ENCODE measurements at places on chromosomes 5 and 9. TPM values are rescaled to one million over a fixed set of nuclear protein-coding genes. Genes with fewer than 3 reads are reported as not detected.

Gene IL4
- polyA plus RNA-seq = not detected

Gene PCDHGC5
- 0.06 TPM for polyA plus RNA-seq

Gene IRGM
- polyA plus RNA-seq = 2.8 TPM

- DNase-seq = no peak
- no peaks in the 10 kb centered on the region for H3K4me1 ChIP-seq
- no peaks in the 10 kb centered on the region for H3K27me3 ChIP-seq
- H3K36me3 ChIP-seq = no peaks in the 10 kb centered on the region
These were observed 83.4 kb downstream of the LPAR1 start for GRCh38 chr9:110954822-110955291.

Gene DIPK1B
- polyA plus RNA-seq = 9.6 TPM

GRCh38 chr5:110852541-110852940 is 113.7 kb downstream of the SLC25A46 start:
- no peaks in the 10 kb centered on the region for H3K27me3 ChIP-seq
- H3K4me3 ChIP-seq = no peak overlapping the region
- no peak overlapping the region for H3K27ac ChIP-seq
- no peaks in the 10 kb centered on the region for H3K36me3 ChIP-seq
- H3K4me1 ChIP-seq = no peaks in the 10 kb centered on the region

DNA sequence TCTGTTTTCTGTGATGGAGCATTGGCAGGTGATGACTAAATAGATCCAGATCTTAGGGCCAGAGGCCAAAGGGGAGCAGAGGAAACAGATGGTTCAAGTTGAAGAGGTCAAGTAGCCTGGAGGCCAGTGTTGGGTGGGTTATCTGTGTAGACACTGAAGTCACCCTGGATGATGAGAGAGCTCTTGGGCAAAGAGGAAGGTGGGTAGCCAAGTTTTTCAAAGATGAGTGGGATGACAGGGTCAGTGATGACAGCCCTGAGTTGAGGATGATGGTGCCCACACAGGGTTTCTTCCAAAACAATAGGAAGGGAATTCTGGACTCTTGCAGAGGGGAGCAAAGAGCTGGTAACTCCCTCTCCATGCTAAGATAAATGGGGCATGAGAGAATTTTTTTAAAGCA is 76.6 kb downstream of the CD180 start:
- no peaks in the 10 kb centered on the region for H3K4me1 ChIP-seq
- no peaks in the 10 kb centered on the region for H3K27me3 ChIP-seq
- DNase-seq = no peak
- no peak overlapping the region for H3K27ac ChIP-seq
- no peaks in the 10 kb centered on the region for H3K36me3 ChIP-seq

DNA sequence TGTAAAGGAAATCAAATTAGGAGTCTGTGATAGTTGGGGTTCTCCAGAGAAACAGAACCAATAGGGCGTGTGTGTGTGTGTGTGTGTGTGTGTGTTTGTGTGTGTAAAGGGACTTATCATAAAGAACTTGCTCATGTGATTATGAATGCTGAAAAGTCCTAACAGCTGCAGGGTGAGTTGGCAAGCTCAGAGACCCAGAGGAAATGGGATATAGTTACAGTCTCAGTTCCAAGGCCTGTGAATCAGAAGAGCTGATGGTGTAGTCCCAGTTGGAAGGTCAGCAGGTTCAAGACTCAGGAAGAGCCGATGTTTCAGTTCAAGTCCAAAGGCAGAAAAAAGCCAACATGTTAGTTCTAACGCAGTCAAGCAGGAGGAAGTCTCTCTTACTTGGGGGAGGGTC is 214.2 kb downstream of the ELAVL2 start:
- no peaks in the 10 kb centered on the region for H3K27me3 ChIP-seq
- H3K36me3 ChIP-seq = no peaks in the 10 kb centered on the region
- no peak overlapping the region for H3K27ac ChIP-seq
- no peak for DNase-seq
- no peak overlapping the region for H3K4me3 ChIP-seq

Gene PRRX2
- polyA plus RNA-seq = not detected

Gene RASGRF2
- 0.42 TPM for polyA plus RNA-seq

DNA sequence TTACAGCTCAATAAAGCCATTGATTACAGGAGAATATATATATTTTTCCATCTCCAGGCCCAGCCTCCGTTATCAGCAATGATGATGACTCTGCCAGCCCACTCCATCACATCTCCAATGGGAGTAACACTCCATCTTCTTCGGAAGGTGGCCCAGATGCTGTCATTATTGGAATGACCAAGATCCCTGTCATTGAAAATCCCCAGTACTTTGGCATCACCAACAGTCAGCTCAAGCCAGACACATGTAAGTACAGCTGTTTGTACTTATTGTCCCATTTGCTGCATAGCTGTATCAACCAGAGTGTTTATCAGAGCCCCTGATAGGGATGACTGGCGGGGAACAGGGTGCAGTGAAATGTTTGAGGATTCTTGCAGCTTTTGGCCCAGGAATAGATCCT is 197.7 kb downstream of the NTRK2 start:
- H3K4me3 ChIP-seq = no peak overlapping the region
- H3K27ac ChIP-seq = no peak overlapping the region
- DNase-seq = no peak
- no peaks in the 10 kb centered on the region for H3K27me3 ChIP-seq
- no peaks in the 10 kb centered on the region for H3K36me3 ChIP-seq
- no peaks in the 10 kb centered on the region for H3K4me1 ChIP-seq

- DNase-seq = no peak
- peak overlapping the region; percentile 88 for H3K4me3 ChIP-seq
- peaks cover 17% of the 10 kb centered on the region for H3K36me3 ChIP-seq
- H3K4me1 ChIP-seq = peaks cover 30% of the 10 kb centered on the region
- H3K27ac ChIP-seq = peak overlapping the region; percentile 99
These were observed 561 bp downstream of the SEC61B start for GRCh38 chr9:99222416-99223270.

Gene FRMD3
- polyA plus RNA-seq = 0.37 TPM

Gene FBN2
- 0.03 TPM for polyA plus RNA-seq

DNA sequence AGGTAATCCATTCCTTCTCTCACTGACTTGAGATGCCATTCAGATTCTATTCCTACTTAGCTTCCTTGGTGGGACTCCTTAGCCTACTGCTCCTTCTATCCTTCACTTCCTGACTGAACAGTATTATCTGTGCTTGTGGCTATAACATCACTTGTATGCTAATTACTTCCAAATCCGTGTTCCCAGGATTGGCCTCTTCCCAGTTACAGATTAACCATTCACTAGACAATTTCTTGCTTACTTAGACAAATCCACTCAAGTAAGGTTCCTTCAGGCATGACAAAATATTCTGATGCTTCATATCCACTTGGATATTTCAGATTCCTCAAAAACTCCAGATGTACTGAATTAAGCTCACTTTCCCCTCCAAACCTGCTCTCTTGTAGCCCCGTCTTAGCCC is 18.3 kb downstream of the LIFR start:
- H3K27ac ChIP-seq = no peak overlapping the region
- DNase-seq = no peak
- H3K36me3 ChIP-seq = no peaks in the 10 kb centered on the region
- H3K27me3 ChIP-seq = no peaks in the 10 kb centered on the region
- no peak overlapping the region for H3K4me3 ChIP-seq

- no peaks in the 10 kb centered on the region for H3K4me1 ChIP-seq
- H3K27me3 ChIP-seq = no peaks in the 10 kb centered on the region
- H3K27ac ChIP-seq = no peak overlapping the region
- no peaks in the 10 kb centered on the region for H3K36me3 ChIP-seq
- no peak for DNase-seq
These were observed 77.7 kb upstream of the NFIB start for GRCh38 chr9:14391620-14392019.

Gene IFNB1
- polyA plus RNA-seq = not detected

DNA sequence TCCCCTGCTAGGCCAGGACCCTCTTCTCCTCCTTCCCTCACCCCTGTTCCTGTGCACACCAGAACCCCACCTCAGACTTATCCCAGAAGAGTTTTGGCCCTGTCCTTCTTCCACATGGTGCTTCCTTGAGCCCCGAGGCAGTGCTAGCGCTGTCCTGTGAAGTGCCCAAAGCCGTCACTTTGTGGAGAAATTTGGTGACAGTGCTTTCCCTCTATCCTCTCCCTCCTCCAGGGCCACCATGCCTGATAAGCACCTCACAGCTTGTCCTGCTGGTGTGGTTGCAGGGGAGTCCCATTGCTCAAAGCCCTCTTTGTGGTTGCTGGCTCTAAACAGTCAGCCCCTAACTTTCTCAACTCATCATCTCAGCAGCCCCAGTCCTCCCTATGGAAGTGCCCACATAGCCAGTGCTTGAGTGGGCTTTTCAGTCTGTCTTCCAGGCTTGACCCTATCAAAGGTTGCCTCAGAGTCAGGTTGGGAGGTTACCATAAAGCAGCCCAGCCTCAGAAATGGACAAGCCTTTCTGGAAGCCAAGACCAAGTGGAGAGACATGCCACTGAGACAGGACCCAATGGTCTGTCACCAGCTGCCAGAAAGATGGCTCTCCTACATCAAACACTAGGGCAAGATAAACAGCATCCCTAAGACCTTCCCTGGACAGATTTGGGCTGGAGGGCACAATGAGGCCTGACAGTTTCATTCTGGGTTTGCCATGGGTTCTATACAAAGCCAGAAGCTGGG is 18.0 kb downstream of the IGIP start:
- no peaks in the 10 kb centered on the region for H3K36me3 ChIP-seq
- DNase-seq = no peak
- peaks cover 30% of the 10 kb centered on the region for H3K4me1 ChIP-seq
- H3K27ac ChIP-seq = no peak overlapping the region
- no peaks in the 10 kb centered on the region for H3K27me3 ChIP-seq

Gene MGAT1
- 82.7 TPM for polyA plus RNA-seq

Gene ANGPTL2
- not detected for polyA plus RNA-seq

DNA sequence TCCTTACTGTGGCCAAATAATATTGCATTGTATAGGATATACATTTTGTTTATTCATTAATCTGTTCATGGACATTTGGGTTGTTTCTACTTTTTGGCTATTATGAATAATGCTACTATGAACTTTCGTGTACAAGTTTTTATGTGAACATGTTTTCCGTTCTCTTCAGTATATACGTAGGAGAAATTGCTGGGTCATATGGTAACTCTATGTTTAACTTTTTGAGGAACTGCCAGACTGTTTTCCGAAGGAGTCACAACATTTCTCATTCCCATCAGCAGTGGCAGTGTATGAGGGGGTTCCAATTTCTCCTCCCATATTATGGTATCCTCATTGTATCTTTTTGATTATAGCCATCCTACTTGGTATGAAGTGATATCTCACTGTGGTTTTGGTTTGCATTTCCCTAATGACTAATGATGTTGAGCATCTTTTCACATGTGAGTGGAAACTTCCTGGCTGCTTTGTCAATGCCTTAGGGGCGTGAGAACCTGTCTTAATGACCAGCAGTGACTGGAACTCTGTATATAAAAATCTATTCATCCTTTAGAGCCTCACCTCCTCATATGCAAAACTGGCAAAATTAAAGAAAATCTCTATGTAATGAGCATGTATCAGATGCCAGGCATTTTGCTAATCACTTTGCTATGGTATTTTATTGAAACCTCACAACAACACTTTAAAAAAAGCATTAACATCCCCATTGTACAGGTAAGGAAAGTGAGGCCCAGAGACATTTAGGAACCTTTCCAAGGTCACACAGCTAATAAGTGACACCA is 47.8 kb upstream of the TGFBR1 start:
- no peak overlapping the region for H3K27ac ChIP-seq
- DNase-seq = peak; percentile 26
- H3K27me3 ChIP-seq = no peaks in the 10 kb centered on the region
- no peaks in the 10 kb centered on the region for H3K36me3 ChIP-seq

GRCh38 chr9:108012405-108012804 is 522.8 kb upstream of the KLF4 start:
- H3K27me3 ChIP-seq = no peaks in the 10 kb centered on the region
- H3K4me3 ChIP-seq = no peak overlapping the region
- H3K4me1 ChIP-seq = peaks cover 36% of the 10 kb centered on the region
- DNase-seq = no peak

GRCh38 chr9:79471580-79472543 is 99.9 kb upstream of the TLE4 start:
- no peak overlapping the region for H3K4me3 ChIP-seq
- DNase-seq = peak; percentile 6
- no peaks in the 10 kb centered on the region for H3K36me3 ChIP-seq
- no peaks in the 10 kb centered on the region for H3K27me3 ChIP-seq
- no peak overlapping the region for H3K27ac ChIP-seq

DNA sequence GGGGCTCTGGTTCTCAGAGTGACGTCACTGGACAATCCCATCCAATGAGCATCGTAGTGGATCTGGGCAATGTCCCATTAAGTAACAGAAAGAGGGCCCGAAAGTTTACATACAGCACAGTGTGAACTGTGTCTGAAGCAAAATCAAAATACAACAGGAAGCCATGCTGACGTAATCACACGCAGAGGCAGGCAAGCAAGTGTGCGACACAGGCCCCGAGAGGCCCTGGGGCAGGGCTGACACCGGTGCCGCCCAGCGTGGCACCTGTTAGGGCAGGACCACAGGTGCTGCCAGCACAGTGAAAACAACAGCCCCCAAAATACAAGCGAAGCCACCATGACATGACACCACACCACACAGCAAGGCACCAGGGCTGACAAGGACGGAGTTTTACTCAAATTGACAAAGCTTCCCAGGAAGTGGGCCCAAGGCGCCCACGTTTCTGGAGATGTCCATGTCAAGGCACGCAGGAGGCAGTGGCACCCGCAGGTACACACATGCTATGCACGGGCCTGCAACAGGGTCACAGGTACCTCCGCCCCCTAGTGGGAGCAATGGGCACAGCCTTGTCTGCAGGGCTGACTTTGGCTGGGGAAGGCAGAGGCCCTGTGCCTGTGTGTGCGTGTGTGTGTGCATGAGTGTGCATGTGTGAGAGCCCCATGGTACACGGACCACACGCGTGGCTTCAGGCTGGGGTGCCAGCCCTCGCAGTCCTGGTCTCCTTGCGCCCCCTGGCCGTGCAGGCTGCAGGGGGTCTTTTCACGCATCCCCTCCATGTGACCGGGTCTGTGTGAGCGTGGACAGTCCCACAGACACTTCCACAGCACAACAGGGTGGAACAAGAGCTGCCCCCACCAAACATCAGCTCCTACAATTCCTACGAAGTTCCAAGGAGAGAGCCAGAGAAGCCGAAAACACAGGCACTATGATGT is 19.6 kb downstream of the QSOX2 start:
- H3K4me3 ChIP-seq = no peak overlapping the region
- no peaks in the 10 kb centered on the region for H3K27me3 ChIP-seq
- peak; percentile 95 for DNase-seq
- H3K27ac ChIP-seq = peak overlapping the region; percentile 95

Gene WNT8A
- not detected for polyA plus RNA-seq

Data from B cell (primary cell).